Stimulated activated naive CD4-positive, alpha-beta T cell (primary cell): ENCODE measurements at places on chromosomes 13 and 19.

- no peak for DNase-seq
Observed at GRCh38 chr13:25210842-25211569, 38.9 kb upstream of the AMER2 start.

DNA sequence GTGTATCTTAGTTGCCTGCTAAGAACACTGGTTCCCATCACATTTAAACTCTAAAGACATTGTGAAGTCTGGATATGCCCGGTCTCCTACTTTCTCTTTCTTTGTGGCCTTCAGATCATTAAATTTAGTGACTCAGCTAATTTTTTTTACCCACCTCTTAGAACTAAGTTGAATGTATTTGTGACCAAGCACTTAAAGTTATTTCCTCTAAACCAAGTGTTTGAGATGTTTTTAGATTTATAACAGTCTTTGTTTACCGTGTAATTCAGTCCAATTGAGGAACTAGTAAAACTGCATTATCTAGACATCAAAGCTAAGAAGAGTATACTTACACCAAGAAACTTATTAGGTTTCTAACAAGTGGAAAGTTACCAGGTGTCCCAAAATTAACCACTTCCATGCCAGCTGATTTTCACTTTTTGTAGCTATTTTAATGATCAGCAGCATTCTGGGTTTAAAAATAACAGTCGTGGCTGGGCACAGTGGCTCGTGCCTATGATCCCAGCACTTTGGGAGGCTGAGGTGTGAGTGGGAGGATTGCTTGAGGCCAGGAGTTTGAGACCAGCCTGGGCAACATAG is 53.1 kb downstream of the ARHGAP35 start:
- no peak for DNase-seq

GRCh38 chr19:29402563-29402962 is 123.2 kb upstream of the VSTM2B start:
- DNase-seq, result no peak

GRCh38 chr19:8116437-8117293 is 32.7 kb downstream of the FBN3 start:
- DNase-seq, result no peak

GRCh38 chr13:49810567-49811526 is 18.4 kb upstream of the KPNA3 start:
- DNase-seq, result no peak

- DNase-seq, result no peak
Observed at GRCh38 chr13:105602956-105603670, 932.3 kb downstream of the EFNB2 start.

DNA sequence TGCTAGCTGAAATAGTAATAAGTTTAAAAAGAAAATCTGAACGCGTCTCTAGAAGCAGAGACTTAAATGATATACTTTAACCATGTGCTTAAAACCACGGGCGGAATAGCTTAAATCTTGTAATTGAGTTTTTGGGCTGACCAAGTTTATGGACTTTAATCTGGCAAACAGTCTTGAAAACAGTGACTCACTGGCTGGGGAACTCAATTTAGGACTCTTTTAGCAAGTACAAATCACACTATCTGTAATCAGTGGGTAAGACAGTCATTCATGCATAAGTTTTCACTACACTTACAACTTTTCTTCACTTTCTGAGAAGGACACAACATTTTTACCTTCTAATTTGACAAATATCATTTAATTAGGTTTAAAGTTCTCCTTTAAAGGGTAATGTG is 26.8 kb downstream of the ZNF627 start:
- DNase-seq, result no peak

DNA sequence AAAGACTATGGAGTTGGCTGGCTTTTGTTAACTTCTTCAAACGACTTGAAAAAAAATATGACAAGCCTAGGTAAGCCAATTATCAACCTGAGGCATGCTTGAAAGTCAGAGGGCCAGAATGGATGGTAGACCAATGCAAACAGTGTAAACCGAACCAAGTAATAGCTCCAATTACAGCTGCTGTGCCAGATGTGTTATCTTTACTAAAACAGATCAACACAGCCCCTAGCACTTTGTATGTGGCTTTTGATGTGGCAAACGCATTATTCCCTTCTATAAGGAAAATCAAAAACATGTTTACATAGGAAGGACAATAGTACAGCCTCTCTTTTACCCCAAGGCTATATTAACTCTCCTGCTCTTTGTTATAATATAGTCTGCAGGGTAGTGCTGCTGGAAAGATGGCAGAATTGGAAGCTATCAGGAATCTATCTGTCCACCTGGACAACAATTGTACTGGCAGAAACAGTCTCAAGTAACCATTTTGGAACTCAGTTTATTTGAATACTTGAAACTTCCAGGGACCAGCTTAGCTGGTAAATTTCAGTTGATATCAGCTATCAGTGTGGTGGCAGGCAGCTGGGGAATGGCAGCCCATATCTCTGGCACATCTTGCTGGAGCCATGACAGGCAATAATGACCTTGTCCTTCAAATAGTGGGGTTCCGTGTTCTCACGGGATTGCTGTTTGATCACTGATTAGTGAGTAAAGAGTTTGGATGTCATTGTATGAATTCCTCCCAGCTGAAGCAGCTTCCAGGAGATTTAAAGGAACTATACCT is 144.4 kb upstream of the WASF3 start:
- no peak for DNase-seq

- no peak for DNase-seq
Observed at GRCh38 chr19:7830272-7830771, 304 bp downstream of the EVI5L start.

- DNase-seq, result no peak
Observed at GRCh38 chr19:44635581-44636438, 7.9 kb upstream of the PVR start.

GRCh38 chr13:35473802-35474201 is 2.7 kb downstream of the MAB21L1 start:
- no peak for DNase-seq

DNA sequence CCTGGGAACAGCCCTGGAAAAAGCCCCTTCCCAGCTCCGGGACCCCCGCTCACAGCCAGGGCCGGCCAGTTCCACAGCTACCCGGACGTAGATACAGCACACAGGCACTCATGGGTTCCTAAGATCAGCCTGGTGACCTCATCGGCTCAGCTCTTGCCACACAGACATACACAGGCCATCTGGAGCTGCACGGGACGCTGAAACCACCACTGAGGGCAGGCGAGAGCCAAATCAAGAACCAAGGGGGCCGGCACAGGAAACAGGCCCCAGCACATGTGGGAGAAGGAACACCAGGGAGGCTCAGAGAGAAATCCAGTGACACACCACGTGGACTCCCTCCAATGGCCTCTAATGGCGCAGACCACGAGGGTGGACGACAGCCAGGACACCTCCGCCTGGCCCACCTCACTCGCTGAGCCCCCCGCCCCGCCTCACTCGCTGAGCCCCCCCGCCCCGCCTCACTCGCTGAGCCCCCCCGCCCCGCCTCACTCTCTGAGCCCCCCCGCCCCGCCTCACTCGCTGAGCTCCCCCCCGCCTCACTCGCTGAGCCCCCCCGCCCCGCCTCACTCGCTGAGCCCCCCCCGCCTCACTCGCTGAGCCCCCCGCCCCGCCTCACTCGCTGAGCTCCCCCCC is 69.7 kb upstream of the C13orf46 start:
- peak; percentile 37 for DNase-seq

DNA sequence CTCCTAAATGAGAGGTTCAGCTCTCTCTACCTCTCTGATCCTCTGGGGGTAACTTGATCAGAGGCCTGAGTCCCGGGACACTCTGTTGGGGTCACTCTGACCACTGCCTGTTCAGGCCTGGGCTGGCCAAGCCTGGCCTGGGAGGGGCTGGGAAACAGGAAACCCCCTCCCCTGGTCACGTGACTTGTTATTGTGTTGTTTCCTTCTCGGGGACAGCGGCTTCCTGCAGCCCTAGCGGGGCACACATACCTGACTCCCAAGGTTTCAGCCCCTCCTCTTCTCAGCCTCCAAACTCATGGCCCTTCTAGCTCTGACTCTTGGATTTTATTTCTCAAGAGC is at the start of gene USHBP1:
Gene USHBP1 (minus strand): TSS at position 105 of the 339 bp plus-strand sequence. CDS start 446 bp downstream, outside the sequence.
- DNase-seq, result no peak

- DNase-seq, result no peak
Observed at GRCh38 chr19:13381827-13382632, 124.2 kb downstream of the CACNA1A start.

DNA sequence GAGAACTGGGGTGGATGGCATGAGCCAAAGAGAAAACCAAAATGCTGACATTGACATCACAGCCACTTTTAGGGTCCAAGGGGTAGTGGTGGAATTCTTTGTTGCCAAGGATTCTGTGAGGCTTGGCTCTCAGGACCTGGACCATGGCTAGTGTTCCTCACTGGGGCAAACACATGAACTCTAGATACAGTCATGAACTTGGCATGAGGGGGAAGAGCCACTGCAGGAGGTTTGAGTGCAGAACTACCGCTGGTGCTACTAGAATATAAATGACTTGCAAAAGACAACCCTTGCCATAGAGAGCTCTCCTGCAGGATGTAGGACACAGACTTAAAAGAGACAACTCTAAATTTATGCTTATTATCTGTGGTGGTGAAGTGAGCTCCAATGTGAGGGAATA is 29.8 kb upstream of the FRY start:
- DNase-seq, result no peak
